ENCODE measurements at places on chromosomes 12 and 14. TPM values are rescaled to one million over a fixed set of nuclear protein-coding genes. Genes with fewer than 3 reads are reported as not detected.

- H3K4me1 ChIP-seq = no peaks in the 10 kb centered on the region
- H3K27ac ChIP-seq = no peak overlapping the region
- no peaks in the 10 kb centered on the region for H3K36me3 ChIP-seq
- H3K27me3 ChIP-seq = no peaks in the 10 kb centered on the region
These were observed 109.4 kb downstream of the PIWIL1 start for GRCh38 chr12:130446846-130447654.

SLC6A13 gene
- total RNA-seq = 0.11 TPM

GRCh38 chr12:119989361-119989730 is 310 bp downstream of the BICDL1 start:
- H3K27ac ChIP-seq = peak overlapping the region; percentile 87
- peaks cover 24% of the 10 kb centered on the region for H3K4me1 ChIP-seq
- H3K4me3 ChIP-seq = peak overlapping the region; percentile 54
- H3K36me3 ChIP-seq = peaks cover 14% of the 10 kb centered on the region

VWF gene
- 0.20 TPM for total RNA-seq

- no peaks in the 10 kb centered on the region for H3K36me3 ChIP-seq
- DNase-seq = no peak
- no peaks in the 10 kb centered on the region for H3K27me3 ChIP-seq
- no peak overlapping the region for H3K27ac ChIP-seq
These were observed 13.6 kb downstream of the MED13L start for GRCh38 chr12:116263844-116264243.

DNA sequence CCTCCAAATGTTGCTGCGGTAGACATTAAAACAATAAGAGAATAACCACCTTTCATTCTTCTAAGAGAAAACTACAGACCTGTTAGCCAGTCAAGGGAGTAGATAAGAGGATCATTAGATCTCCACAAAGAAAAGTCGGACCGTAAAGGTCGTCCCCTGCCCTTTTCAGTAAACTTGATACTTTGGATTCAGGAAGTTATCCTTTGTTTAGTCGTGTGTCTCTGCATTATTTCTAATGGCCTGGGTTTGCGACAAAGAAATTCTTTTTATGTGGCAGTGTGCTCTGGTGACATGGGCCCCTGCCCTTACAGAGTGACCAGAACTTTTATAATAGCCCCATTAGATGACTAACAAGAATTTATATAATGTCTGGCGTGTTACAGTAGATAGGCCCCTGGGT is 44.6 kb upstream of the EVL start:
- no peak for DNase-seq
- no peaks in the 10 kb centered on the region for H3K36me3 ChIP-seq
- no peak overlapping the region for H3K4me3 ChIP-seq
- H3K27ac ChIP-seq = no peak overlapping the region
- H3K4me1 ChIP-seq = peaks cover 3% of the 10 kb centered on the region

DNA sequence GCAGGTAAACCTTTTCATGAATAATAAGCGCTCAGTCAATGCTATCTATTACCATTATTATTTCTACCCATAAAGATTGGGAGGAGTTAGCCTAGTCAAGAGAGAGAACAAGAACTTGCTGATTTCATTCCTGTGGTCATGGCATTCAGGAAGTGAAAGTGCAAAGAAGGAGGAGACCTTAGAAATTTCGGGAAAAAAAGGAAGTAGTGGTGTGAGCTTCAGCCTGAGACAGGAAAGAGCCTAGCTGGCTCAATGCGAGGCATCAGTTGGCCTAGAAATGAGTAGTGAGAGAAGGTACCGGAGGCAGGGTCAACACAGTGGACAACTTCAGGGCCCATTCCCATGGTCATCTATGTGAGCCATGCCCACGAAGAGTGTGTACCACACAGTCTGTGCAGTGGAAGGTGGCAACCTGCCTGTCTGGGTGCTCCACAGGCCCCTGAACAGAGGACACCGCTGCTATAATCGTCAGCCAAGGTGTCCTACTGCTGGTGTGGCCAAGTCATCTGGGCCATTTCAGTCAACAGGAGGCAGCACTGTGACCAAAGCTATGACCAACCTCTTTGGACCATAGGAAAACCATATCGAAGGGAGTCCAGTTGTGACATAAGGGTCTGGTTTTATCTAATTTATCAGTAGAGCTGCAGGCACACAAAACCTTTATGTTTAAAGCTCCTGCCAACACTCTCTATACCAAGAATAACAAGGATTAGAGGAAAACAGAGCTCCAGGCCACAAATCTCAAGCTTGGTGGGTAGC is 16.2 kb upstream of the STON2 start:
- H3K27me3 ChIP-seq = peaks cover 4% of the 10 kb centered on the region
- no peaks in the 10 kb centered on the region for H3K4me1 ChIP-seq
- no peak overlapping the region for H3K4me3 ChIP-seq
